ENCODE measurements at places on chromosomes 7 and 10. TPM values are rescaled to one million over a fixed set of nuclear protein-coding genes. Genes with fewer than 3 reads are reported as not detected.

DNA sequence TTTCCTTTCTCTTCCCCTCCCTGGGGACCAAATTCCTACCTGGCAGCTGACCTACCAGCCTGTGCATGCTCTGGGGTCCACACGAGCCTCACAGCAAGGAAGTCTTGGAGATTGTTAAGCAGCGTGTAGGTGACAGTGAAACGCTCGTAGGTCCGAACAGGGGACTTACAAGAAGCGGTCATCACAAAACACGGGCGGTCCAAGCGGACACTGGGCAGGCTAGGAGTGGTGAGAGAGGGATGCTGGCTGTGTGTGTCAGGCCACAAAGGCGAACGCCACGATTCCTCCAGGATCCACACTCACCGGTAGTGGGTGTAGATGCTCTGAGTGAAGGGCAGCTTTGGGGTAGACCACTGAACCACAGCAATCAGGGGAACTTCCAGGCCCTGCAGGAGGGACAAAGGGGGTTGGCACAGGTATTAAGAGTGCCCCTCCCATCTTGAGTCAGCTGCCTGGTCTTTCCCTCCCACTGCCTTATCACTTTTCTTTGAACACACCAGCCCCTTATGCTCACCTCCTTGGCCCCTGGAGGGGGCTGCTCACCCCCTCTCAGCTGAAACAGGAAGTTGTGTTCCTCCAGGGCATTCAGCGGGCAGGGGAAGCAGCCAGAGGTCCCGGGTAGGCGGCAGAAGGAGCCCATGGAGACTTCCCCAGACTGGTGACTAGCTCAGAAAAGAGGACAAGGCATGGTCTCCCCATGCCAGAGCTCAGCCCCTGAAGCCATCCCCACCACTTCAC is 2.0 kb downstream of the TRAPPC14 start:
- no peak for DNase-seq

DNA sequence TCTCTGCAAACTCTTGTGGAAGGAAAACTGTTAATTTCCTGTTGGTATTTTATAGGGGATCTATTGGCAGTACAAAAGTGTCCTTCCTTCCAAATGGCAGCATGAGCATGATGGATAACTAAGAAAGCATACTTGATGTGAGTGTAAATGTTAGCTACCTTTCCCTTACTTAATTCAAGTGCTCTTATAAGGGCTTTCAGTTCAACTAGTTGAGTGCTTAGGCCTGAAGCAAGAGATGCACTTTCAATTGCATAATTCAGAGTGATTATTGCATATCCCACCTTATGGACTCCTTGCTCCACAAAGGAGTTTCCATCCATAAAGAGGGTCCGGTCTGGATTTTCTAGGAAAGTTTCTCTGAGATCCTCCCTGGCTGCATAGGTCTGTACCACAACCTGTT is 56.3 kb upstream of the CYP2C8 start:
- DNase-seq, result no peak

DNA sequence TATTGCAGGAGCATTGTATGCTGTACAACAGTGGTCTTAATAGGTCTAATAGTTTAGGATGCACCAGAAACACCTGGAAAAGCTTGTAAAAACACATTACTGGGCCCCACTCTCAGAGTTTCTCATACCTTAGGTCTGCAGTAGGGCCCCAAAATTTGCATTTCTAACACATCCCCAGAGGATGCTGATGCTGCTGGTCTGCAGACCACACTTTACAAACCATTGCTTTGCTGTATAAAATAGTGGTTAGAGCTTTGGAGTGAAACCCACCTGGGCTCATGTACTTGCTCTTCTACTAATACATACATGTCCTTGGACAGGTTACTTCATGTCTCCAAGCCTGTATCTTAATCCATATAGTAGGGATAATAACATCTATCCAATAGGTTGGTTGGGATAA is 279.7 kb downstream of the GRM8 start:
- DNase-seq, result no peak

GRCh38 chr10:88271761-88272543 is 311.2 kb downstream of the RNLS start:
- no peak for DNase-seq

DNA sequence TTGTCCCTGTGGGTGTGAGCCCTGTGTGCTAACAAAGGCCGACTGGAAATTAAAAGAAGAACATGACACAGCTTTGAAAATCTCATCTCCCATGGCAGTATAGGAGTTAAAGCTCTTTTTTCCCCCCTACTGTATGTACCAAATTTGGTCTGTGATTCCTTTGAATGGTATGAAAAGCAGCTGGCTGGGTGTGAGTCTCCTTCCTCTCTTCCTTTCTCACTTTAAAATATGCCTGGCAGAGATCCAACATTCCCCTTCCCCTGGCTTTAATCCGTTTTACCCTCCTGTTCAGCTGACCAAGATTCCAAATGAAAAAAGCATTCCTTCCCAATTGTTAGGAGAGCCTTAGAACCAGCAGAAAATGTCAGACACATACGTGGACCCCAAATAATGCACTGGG is 225.0 kb upstream of the CELF2 start:
- peak; percentile 55 for DNase-seq

GRCh38 chr10:84333864-84334451 is 5.6 kb downstream of the CCSER2 start:
- DNase-seq, result no peak

DNA sequence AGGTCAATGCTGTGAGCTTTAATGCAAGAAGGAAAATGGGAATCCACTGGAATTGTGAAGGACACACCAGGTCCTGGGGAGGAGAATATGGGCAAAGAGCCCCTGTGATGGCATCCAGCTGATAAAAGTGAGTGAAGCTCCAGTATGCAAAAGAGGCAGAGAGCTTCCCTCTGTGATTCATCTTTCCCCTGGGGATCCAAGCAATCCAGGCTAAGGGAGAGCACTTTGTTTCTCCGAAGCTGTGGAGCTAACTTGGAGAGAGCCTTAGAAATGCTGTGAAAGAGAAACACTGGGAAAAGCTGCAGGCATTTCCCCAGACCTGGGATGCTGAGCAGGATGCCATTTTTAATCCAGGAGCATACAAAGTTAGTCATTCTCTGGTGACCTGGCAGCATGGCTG is 489.5 kb downstream of the SH2D4B start:
- no peak for DNase-seq

- no peak for DNase-seq
Observed at GRCh38 chr10:120345186-120345585, 111.8 kb upstream of the PLPP4 start.

GRCh38 chr10:34729619-34730018 is 85.5 kb downstream of the PARD3 start:
- DNase-seq, result no peak

DNA sequence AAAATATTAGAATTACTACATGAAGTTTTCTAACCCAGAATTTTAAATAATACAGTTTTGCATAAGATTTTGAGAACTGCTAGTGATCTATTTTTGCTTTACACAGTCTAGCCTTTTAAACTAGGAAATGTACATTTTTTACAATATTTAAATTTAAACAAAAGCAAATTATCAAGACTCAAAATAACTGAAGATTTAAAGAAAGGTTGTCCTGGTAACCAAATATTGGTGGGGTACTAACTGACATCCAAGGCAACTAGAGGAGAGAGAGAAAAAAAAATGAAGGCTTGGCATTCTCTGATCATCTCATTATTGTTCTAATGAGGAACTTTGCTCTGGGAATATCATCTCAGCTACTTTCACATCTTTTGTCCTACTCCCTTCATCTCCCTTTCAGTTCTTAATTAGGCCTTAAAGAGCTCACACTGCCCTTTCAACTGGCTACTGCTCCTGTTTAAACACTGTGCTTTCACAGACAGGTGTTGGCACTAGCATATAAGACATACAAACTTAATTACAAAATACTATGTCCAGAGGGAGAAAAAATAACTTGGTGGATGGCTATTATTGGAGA is 33.7 kb downstream of the RAB11FIP2 start:
- DNase-seq, result no peak

DNA sequence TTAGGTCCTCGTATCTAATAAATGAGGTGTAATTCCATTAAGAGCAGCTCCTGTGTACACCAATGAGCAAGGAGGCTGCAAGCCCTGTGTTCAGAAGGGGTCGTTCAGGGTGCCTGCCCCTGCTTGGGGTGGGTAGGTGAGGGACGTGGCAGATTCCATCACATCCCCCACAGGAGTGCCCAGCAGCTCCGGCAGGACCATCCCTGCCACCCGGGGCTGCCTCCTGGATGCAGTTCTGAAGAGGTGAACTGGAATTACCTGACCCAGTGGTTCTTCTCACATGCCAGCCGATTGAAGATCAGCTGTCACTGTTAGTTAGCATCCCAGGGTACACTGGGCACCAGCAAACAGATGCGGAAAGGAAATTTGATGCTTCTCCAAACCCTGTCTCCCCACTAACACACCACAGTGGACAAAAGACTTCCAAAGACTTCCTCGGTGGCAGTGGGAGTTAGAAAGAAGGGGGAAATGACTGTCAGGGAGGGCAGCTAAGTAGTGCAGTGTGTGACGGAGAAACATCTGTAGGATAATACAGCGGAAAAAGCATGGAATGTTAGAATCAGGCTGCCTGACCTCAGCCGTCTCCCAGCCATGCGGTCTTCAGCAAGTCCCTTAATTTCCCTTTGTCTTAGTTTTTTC is 313.6 kb upstream of the ZMIZ1 start:
- no peak for DNase-seq

- DNase-seq, result no peak
Observed at GRCh38 chr7:100567751-100568175, 5.9 kb downstream of the SAP25 start.

GRCh38 chr7:77184463-77184862 is 15.2 kb downstream of the FGL2 start:
- no peak for DNase-seq

DNA sequence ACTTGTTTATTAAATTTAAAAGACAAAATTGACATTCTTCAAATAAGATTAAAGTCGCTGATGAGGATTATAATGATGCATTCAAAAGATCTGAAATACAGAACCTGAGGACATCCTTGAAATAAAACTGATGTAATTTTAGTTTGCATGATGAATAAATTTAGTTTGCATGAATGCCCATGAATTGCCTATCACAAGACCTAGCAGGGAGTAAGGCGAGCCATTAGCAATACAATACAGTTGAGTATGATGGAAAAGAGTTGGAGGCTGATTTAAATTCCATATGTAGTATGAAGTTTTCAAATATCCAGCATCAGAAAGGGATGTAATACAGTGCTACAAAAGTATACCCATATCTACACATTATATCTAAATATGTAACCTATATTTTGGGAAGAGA is 321.3 kb downstream of the CACNA2D1 start:
- no peak for DNase-seq

DNA sequence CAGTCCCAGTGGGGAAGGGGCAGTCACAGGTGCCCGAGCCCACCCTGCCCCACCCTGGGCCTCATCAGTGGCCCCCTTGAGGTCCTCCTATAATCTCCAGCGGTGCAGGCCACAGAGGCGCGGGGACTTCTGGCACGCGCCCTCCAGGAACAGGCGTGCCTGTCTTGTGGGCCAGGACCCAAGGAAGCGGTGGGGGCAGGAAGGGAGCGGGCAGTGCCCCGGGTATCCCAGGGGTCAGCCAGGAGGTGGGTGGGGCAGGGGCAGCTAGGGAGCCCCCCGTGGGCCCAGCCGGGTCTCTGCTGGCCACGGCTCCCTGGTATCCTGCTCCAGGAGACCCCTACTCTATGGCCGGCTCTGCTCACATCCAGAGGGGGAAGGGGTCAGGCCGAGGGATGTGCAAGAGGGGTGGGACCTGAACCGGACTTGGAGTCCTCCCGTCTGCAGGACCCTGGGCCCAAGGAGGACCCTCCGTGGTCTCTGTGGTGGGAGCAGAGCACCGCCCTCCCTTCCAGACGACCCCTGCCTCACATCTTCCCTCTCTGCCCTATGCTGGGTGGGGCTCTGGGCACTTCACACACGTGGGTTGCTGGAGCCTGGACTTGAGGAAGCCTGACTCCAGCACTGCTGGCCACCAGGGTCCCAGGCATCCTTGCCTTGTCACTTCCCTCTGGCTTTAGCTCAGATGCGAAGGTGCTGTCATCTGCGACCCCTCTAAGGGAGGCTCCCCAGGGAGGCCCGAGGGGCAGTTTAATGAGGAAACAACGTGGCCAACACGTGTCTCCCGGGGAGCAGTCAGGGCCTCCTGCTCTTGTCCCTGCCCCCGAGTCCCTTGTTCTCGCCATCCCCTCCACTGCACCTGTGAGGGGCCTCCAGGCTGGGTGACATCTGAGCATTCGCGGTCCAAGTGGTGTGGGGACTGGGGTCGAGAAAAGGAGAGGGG is 18.3 kb upstream of the GRIFIN start:
- no peak for DNase-seq

DNA sequence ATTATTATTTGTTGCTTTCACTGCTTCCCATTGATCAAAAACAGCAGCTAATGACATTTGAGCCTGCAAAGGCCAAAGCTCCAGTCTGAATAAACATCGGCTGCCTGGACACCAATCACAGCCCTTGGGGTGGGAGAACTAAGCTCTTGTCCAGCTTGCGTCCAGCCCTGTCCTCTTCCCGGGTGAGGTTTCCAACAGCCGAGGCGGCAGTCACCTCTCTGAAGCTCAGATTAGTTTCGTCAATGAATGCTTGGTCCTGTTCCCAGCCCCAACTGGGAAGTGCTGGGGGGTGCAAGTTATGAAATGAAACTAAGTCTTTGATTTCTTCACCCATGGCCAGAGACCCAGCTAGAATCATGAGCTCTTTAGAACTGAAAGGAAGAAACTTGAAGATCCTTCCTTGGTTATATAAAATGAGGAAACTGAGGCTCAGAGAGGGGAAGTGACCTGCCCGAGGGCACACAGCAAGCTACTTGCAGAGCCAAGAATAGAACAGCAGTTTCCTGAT is 114.0 kb upstream of the TCF7L2 start:
- no peak for DNase-seq

The C7orf33 gene
- not detected for total RNA-seq

The SPDYE1 gene
- total RNA-seq, result not detected

The MAPK8 gene
- total RNA-seq, result 59.4 TPM

The TECPR1 gene
- 13.2 TPM for total RNA-seq

The MNX1 gene
- total RNA-seq, result 2.1 TPM

The FRG2B gene
- not detected for total RNA-seq

The IRF5 gene
- 8.5 TPM for total RNA-seq

The CRYGN gene
- total RNA-seq, result not detected

The HKDC1 gene
- total RNA-seq, result 42.0 TPM

The ZNF503 gene
- total RNA-seq, result 9.6 TPM

The IFIT3 gene
- 5.3 TPM for total RNA-seq

The SH2B2 gene
- total RNA-seq, result 13.6 TPM

Measured in epithelial cell of proximal tubule (primary cell).